ENCODE measurements at places on chromosomes 12 and 14.

DNA sequence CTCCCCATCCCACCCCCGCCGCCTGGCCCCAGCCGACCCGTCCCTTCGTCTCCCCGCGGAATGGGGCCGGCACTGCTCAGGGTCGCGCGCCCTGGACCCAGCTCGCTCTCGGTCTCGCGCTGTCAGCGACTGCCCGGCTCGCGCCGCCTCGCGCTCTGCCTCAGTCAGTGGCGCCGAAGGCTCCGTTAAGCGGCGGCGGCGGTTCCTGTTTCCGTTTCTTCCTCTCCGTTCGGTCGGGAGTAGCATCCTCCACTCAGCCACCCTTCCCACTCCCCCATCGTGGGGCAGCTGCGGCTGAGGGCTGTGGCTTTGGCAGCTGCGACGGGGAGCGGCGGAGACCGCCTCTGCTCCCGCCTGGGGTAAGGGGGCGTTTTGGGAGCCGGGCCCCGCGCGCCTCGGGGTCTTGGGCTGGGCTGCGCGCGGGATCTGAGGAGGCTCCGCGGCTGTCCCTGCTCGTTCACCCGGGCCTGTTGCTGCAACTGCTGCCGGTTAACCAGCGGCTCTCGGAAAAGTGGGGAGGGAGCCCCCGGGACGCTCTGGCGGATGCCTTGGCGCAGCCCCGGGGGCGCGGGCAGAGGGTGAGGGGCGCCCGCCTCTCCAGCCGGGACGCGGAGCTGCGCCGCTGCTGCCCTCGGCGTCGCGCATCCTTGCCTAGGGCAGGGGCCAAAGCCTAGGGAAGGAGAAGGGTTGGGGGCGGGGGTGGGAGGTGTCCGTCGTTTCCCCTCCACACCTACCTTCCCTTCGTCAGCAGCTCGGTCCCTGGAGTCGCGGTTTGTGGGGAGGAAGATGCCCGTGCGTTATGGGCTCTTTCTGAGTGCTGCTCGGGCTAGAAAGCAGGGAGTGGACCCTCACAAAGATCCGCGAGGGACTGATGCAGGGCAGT is 567 bp downstream of the FUT8 start:
- DNase-seq: no peak

- DNase-seq: no peak
Measured at GRCh38 chr12:15468911-15469310, 146.6 kb downstream of the PTPRO start.

DNA sequence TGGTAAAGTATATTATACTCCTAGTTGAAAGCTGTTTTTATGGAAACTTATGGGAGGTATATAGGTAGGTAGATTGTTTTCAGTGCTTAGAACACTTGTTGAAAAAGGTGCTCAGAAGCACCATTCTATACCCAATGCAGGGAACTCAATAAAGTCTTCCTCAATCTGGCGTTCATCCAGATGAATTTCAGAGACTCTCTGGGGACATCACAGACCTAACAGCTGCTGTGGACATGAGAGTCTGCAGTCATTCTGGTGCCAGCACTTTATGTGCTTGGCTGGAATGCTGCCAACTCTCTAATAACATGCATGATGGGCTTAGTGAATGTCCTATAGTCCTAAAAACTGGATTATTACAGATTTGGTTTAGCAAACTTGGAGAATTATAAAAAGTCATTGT is 115.9 kb downstream of the NTN4 start:
- DNase-seq: no peak

DNA sequence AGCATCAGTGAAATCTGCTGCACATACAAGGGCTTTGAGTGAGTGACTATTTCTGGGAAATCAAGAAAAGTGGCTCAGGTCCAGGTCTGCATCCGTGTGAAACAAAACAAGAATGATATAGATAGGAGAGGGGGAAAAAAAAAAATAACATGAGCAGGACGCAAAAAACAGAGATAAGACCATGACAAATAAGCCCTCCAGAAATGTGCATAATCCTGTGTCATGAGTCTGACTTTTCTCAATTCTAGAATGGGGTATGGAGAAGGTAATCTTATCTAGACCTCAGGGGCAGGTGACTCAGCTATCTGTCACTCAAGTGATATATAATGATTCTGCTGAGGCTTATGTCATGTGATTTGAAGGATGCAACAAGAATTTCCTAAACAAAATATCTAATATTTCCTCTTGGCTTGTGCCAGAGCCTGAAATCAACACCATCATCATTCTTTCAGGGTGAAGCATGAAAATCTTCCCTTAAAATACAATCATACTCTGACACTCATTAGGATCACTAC is 250.0 kb downstream of the PHLDA1 start:
- no peak for DNase-seq

DNA sequence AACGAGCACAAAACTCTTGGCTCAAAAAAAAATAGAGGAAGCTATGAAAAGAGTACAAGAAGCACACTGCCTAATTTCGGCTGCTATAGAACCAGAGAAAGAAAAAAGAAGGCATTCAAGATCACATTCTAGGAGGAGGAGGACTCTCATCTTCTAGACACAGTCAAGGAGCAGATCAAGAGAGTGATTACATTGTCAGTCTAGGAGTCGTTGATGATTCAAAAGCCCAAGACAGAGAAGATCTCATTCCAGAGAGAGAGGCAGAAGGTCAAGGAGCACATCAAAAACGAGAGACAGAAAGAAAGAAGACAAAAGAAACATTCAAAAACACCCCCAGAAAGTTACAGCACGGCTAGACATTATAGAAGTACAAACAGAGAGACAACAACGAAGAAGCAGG is 131.8 kb upstream of the AEBP2 start:
- no peak for DNase-seq

Data from GM18507 (cell line).